Esophagus muscularis mucosa (tissue), 4 donors: ENCODE measurements at places on chromosomes 12 and 14.

DNA sequence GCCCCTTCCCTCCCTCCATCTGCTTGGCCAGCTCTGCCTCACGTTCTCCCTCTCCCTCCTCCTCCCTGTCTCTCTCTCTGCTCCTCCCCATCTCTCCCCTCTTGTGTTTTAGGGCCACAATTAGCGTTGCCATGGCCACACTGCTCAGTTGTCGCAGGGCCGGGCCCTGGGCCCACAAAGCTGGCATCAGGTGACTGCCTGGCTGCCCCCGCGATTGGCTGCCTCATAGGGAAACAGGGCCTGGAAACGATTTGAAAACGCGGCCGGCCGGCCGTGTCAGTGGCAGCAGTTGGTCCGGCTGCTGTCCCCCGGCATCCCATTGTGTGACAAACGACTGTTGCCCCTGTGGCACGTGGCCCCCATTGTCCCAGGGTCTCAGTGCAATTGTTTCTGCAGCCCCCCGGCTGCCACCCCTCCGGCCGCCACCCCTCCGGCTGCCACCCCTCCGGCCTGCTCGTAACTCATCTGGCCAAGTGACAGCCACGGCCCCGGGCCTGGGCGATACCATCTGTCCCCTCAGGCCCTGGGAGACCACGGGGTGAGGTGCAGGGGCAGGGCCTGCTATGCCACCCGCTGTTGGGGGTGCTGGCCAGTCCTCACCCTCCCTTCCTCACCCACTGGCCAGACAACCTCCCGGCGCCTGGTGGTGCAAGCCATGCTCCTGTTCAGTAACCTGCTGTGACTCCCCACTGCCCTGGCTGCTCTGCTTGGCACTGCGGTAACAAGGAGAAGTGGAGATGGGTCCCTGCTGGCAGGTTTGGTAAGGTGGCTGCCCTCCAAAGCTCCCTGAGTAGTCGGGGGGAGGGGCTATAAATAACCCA lies 17.4 kb downstream of the FOXN4 start:
- H3K27ac ChIP-seq, result peak overlapping the region; percentile 69
- DNase-seq, result no peak
- peaks cover 17% of the 10 kb centered on the region for H3K4me1 ChIP-seq
- no peaks in the 10 kb centered on the region for H3K27me3 ChIP-seq
- H3K36me3 ChIP-seq, result no peaks in the 10 kb centered on the region

DNA sequence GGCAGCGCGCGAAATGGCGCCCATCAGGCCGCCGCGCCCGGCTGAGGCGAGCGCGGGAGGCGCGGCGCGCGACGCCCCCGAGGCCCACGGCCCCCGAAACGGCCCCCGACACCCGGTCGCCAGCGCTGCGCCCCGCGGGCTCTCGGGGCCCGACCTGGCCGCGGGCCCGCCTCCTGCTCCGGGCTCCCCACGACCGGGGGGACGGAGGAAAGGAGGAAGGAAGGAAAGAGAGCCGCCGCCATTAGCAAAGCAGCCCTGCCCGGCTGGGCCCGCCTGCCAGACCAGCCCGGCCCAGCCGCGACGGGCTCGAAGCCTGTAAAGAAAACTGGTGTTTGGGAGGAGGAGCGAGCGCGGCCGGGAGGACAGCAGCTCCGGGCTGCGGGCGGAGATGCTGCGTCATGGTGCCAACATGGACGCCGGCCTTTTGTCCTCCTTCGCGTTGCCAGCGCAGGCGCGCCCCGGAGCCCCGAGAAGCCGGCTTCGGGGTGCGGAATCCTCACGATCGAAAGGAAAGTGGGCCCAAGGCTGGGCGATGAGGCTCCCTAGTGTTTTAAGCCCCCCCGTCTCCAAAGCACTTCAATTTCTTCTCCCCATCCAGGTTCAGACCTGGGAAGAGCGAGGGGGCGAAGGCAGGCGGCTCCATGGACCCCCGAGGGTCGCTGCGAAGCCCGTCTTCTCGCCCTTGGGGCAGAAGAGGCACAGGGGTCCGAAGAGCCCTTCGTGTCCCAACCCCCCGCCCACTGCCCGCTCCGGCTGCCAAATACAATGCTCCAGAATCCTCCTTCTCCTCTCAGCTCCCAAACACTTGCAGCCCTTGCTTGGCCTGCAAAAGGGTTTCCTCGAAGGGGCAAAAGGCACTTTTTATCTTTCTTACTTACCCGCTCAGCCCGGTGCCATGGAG lies 2.9 kb upstream of the SETD1B start:
- H3K27ac ChIP-seq, result peak overlapping the region; percentile 100
- peaks cover 4% of the 10 kb centered on the region for H3K36me3 ChIP-seq
- DNase-seq, result no peak
- peak overlapping the region; percentile 94 for H3K4me3 ChIP-seq
- H3K4me1 ChIP-seq, result peaks cover 43% of the 10 kb centered on the region

DNA sequence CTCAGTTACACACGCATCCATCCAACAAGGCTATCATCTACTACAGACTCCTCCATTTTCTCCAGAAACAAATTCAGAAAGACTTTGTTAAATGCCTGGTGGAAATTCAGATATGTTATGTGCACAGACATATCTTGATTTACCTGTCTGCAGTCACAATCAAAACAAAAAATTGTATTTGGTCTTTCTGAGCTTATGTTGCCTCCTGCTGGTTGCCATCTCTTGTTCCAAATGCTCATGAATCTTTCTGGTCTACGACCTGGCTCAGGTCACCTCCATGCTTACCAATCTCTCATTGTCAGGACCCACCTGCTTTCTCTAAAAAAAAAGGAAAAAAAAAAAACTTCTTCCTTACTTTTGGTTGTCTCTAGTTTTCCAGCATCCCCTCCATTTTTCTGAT lies 169.2 kb upstream of the PLXNC1 start:
- H3K4me3 ChIP-seq, result no peak overlapping the region
- H3K36me3 ChIP-seq, result no peaks in the 10 kb centered on the region
- peaks cover 5% of the 10 kb centered on the region for H3K4me1 ChIP-seq
- DNase-seq, result no peak
- H3K27me3 ChIP-seq, result no peaks in the 10 kb centered on the region

DNA sequence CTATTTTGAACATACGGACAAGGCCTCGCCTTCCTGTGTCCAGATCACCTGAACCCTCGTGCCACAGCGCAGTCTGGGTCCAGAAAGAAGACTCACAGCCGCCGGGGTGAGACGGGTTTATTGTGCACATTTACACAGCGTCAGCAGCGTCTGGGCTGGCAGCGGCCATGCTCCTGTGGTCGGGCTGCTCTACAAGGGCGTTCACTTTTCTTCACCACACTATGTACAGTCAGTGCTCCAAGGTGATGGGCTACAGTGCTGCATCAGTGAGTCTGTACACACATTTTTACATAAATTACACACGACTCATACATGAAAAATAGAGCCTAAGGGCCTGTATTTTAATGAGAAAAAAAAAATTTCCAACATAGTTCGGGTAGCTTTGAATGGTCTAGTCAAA lies 18.0 kb downstream of the ZFYVE21 start:
- peaks cover 65% of the 10 kb centered on the region for H3K4me1 ChIP-seq
- peaks cover 62% of the 10 kb centered on the region for H3K36me3 ChIP-seq
- H3K27ac ChIP-seq, result peak overlapping the region; percentile 91
- H3K27me3 ChIP-seq, result no peaks in the 10 kb centered on the region
- no peak for DNase-seq
- H3K4me3 ChIP-seq, result no peak overlapping the region

DNA sequence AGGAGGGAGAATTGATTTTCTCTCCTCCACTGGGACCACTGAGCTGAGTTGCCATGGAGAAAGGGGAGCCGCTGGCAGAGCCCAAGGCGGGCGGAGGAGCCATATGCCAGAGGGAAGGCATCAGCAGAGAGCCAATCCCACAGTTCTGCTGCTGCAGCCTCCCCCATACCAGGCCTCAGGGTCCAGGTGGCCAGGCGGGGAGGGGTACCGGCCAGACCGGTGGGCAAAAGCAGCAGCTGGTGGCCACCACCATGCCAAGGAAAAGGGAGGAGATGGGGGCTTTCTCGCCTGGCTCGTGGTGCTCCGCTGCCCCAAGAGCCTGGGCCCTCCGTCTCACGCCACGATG lies 72.8 kb downstream of the PITPNM2 start:
- no peak overlapping the region for H3K4me3 ChIP-seq
- H3K4me1 ChIP-seq, result peaks cover 73% of the 10 kb centered on the region
- H3K36me3 ChIP-seq, result no peaks in the 10 kb centered on the region
- no peaks in the 10 kb centered on the region for H3K27me3 ChIP-seq

DNA sequence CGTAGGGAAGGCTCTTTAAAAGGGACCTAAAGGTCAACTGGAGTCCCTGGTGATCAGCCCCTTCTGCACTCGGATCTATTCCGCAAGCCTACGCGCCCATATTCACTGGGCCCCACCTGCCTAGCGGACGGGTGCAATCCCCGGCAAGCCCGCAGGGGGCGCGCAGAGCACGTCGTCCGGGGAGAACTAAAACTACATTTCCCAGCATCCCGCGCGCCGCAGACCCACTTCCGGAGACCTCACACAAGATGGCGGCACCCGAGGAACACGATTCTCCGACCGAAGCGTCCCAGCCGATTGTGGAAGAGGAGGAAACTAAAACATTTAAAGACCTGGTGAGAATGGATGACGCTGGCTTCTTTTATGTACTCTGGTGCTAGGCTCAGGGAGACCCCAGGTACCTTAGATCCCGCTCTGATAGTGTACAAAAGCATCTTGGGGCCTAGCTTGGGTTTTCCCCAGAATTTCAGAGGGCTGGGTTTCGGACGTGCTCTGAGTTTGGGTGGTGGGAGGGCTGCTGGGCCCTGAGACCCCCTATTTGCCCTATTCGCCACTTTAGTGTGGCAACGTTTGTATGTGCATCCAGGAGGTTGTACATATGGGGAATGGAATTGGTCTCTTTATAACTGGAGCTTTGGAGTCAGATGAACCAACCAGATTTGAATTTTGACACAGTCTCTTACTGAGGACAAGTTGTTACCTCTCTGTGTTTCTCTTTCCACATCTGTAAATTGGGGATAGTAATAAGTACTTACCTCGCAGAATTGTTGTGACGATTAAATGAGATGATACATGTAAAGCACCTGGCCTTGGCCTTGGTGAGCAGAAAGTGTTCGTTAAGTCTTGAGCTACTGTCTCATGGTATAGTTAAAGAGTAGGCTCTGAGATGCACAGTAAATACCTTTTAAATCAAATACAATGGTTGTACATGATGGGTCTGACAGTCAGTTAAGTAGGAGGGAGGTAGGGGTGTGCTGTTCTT lies at the start of gene DDX47:
DDX47 (plus strand) TSS at position 227 of the 982 bp plus-strand sequence; CDS start at position 249, 22 bp downstream.
- peak within 1 kb of the TSS; percentile 77 for H3K27ac ChIP-seq
- H3K4me3 ChIP-seq, result peak within 1 kb of the TSS; percentile 71
- peak; percentile 99 for DNase-seq
- no peaks in the 10 kb centered on the region for H3K36me3 ChIP-seq
- H3K4me1 ChIP-seq, result peaks cover 34% of the 10 kb centered on the region

DNA sequence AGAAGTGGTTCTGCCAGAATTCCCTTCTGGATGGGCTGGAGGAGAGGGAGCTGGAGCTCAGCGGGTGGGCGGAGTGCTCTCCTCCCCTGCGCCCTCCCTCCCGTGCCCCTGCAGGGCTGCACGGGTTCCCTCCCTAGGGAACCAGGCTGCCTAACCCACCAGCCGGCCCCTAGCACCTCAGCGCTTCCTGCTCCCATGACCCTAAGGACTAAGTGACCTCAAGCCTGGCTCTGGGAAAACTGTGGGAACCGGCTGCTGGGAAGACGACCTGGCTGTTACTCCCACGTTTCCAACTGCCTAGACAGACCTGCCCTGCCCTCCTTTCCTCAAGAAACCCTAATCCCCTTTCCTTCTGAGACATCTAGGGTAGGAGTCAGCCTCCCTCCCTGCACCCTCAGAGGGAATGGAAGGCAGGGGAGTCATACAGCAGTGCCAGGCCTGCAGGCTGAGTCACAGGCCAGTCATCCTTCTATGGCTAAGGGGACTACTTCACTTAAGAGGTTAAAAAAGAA lies 31.5 kb downstream of the SLC6A12 start:
- no peaks in the 10 kb centered on the region for H3K36me3 ChIP-seq
- peaks cover 21% of the 10 kb centered on the region for H3K27me3 ChIP-seq
- H3K27ac ChIP-seq, result no peak overlapping the region
- H3K4me1 ChIP-seq, result peaks cover 20% of the 10 kb centered on the region

GRCh38 chr14:58549105-58549757 lies 88.5 kb upstream of the DACT1 start:
- no peak for DNase-seq
- no peak overlapping the region for H3K4me3 ChIP-seq
- no peak overlapping the region for H3K27ac ChIP-seq
- H3K4me1 ChIP-seq, result no peaks in the 10 kb centered on the region

GRCh38 chr14:54343272-54344121 lies 53.3 kb upstream of the CDKN3 start:
- DNase-seq, result no peak
- no peaks in the 10 kb centered on the region for H3K27me3 ChIP-seq
- H3K27ac ChIP-seq, result no peak overlapping the region
- H3K36me3 ChIP-seq, result no peaks in the 10 kb centered on the region
- H3K4me3 ChIP-seq, result no peak overlapping the region

DNA sequence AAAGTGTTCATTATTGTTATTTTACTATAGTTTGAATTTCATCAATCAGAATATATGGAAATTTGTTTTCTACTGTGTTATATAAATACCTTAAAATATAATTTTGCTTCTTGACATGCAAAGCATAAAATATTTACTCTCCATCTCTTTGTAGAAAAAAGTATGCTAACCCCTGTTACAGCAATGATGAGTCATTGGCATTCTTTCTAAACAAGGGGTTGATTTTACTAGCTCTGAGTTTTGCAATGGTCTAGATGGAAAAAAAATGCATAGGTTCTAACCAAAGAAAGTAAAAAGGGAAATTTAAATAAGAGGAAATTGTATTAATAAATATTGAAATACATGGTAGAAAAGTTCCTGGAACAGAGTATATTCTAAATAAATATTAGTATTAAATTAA lies 990.2 kb upstream of the ATXN7L3B start:
- H3K36me3 ChIP-seq, result no peaks in the 10 kb centered on the region
- no peak for DNase-seq
- no peak overlapping the region for H3K27ac ChIP-seq

DNA sequence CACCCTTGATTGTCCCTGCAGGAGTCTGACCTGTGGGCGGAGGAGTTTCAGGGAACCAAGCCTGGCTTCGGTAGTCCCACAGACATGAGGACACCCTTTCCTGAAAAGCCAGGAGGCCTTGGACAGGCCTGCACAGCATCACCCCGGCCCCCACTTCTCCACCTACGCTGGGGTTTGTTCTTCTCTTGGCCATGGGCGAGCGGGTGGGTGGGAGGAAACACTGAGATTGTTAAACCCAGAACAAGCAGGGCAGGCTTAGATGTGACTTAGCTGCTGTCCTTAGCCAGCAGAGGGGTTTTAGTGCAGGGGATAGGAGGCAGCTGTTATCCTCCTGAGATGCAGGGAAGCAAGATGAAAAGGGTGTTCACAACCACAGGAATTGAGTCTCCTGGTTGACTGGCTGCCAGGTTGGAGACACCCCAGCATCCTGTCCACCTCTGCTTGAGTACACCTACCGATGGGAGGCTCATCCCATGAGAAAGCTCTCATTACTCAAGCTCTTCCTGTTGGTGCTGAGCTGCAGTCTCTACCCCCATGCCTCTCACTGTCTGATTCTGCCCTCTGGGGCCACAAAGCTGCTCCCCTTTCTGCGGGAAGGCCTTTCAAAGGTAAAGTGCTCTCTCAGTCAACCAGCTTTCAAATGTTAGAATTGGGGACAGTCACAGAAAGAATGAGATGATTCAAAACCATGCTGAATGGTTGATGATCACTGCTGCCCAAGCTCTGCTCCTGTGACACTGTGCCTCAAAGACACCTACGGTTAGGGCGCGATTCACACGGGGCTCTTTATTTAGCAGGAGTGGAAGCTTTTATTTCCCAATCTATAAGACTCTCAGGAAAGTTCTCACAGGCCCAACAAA lies 86.3 kb downstream of the IRF2BPL start:
- no peak overlapping the region for H3K27ac ChIP-seq
- peaks cover 41% of the 10 kb centered on the region for H3K4me1 ChIP-seq
- DNase-seq, result no peak
- H3K27me3 ChIP-seq, result no peaks in the 10 kb centered on the region
- H3K4me3 ChIP-seq, result no peak overlapping the region
- no peaks in the 10 kb centered on the region for H3K36me3 ChIP-seq

GRCh38 chr14:75428230-75429104 lies 645 bp downstream of the JDP2 start:
- peaks cover 17% of the 10 kb centered on the region for H3K36me3 ChIP-seq
- peaks cover 68% of the 10 kb centered on the region for H3K4me1 ChIP-seq
- no peak for DNase-seq
- peak overlapping the region; percentile 86 for H3K27ac ChIP-seq
